ENCODE measurements at places on chromosomes 1 and 21.

DNA sequence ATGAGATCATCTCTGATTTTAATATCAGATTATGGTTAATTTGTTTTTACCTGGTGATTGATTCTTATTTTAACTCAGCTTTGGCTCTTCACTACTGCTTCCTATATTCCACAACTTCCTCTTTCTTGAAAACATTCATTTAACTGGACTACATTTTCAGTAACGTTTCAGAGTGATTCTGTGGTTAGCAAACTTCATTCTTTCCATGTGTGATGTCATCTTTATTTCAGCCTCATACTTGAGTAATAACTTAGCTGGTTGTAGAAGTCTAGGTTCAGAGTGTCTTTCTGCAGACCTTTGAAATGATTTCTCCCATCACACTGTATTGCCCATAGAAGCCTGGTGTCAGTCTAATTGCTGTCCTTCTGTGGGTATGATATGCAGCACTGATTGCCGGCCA lies 36.0 kb upstream of the SLC35F3 start:
- no peak for DNase-seq

DNA sequence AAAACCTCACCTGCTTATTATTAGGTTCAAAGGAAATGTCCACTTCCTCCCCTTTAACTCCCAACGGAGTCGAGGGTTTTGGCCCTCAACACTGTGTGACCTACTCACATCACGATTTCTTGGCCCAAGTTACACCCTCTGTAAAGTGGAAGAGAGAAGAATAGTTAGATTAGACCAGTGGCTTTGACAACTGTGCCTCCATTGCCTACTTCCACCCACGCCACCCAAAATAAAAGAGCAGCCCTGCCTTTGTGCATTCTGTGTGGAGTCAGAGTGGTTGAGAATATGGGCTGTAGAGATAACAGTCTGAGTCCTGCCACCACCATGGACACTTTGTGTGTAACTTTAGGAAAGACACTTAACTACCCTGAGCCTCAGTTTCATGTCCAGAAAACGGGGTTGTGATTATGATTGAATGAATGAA lies 4.1 kb upstream of the HDGF start:
- peak; percentile 80 for DNase-seq

DNA sequence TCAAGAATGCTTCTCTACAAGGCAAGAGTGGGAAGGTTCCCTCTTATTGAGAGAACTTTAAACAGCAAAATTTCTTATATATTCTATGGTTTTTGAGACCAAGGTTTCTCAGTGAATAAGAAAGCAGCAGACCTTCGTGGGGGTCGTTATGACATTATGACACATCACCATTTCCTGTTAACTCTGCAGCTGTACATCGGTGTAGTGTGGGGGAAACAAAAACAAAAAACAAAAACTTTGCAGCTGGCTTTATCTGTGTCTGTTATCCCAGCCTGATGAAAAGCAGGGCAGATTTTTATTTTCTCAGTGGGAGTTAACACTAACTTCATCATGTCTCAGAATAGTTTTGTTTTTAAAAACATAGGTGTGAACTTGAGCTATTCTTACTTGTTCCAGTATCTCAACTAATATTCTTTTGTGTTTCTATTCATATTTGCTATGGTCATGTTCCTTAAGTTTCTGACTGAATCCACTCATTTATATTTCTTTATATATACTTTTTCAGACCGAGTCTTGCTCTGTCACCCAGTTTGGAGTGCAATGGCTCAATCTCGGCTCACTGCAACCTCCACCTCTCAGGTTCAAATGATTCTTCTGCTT lies 2.1 kb downstream of the SDE2 start:
- DNase-seq, result no peak

GRCh38 chr1:110859062-110859461 lies 13.9 kb upstream of the CD53 start:
- DNase-seq, result no peak

DNA sequence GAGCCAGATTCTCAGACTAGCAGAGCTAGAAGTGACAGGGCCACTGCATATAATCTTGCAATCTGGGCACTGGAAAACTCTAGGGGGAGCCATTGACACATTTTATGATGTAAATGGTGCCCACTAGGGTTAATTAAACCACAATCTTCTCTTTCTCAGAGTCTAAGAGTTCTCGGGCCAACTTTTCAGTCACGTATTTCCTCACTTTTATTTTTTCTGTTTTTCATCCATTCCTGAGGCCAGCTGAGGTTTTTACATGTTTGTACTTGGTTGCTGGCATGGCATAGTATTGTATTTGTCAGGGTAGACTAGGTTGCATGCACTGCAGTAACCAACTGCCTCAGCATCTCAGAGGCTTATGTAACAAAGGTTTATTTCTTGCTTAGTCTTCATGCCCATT lies 138.2 kb downstream of the ZNF326 start:
- DNase-seq, result peak; percentile 74

- DNase-seq, result peak; percentile 46
Observed at GRCh38 chr1:27342391-27342777, 562 bp downstream of the SYTL1 start.

- DNase-seq, result no peak
Observed at GRCh38 chr1:210588946-210589345, 260.2 kb downstream of the HHAT start.

GRCh38 chr1:106555571-106555970 lies 500.9 kb upstream of the PRMT6 start:
- DNase-seq, result no peak

GRCh38 chr1:243923292-243924171 lies 73.5 kb upstream of the AKT3 start:
- DNase-seq, result no peak

- DNase-seq, result no peak
Observed at GRCh38 chr21:31293986-31294385, 50.1 kb downstream of the TIAM1 start.

DNA sequence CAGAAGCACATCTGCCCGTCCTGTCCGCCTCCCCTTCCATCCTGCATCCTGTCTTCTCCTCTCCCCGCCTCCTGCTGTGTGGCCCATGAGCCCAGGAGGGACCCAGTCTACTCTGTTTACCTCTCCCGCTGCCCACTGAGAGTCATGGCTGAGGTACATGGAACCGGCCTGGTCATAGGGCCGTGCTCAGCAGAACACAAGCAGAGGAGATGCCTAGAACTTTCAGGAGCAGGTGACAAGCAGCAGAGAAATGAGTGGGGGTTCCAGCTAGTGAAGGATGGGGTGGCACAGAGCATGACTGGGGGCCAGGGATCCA lies 70.8 kb downstream of the ATP5PO start:
- DNase-seq, result no peak

DNA sequence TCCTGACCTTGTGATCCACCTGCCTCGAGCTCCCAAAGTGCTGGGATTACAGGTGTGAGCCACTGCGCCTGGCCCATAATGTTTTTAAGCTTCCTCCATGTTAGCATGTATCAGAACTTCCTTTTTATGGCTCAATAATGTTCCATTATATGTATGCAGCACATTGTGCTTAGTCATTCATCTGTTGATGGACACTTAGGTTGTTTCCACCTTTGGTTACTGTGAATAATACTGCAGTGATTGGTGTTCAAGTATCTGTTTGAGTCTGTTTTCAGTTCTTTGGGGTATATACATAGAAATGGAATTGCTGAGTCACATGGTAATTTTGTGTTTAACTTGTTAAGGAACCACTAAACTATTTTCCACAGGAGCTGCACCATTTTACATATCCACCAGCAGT lies 17.7 kb downstream of the CMPK1 start:
- DNase-seq, result peak; percentile 25

DNA sequence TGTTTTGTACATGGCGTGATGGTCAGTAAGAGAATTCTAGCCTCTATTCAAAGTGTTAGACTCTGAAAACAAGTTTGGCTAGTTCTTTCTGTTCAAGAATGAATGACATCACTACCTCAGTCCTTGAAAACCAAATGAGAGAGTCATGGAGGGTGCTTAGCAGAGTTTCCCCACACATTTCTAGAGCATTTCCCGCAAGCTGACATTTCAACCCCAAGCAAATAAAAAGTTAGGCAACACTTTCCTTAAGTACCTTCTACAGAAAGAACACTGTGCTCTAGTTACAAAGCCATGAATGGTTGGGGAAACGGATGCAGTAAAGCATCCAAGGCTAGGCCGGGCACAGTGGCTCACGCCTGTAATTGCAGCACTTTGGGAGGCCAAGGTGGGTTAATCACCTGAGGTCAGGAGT lies 47.9 kb upstream of the SLC44A3 start:
- no peak for DNase-seq

DNA sequence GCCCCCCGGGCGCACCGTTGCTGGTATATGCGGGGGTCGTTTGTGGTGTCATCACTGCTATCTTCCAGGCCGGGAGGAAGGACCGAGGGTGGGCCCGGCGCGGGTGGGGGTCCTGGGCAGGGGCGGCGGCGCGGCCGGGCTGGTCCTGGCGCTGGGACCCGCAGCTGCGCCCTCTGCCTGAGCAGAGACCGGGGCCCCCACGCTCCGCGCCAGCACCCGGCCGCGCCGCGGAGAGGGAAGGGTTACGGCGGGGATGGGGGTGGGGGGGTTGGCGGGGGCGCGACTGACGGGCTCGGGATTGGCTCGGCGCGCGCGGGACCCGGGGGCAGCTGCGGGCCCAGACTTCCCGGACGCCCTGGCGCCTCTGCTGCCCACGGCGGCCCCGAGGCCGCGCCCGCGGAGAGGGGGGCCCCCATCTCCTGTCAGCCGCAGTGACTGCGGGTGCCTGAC lies 13.8 kb upstream of the SAMD11 start:
- DNase-seq, result peak; percentile 0

- no peak for DNase-seq
Observed at GRCh38 chr1:58620259-58620658, 43.2 kb upstream of the TACSTD2 start.

GRCh38 chr1:181583598-181583997 lies 100.3 kb downstream of the CACNA1E start:
- DNase-seq, result no peak

DNA sequence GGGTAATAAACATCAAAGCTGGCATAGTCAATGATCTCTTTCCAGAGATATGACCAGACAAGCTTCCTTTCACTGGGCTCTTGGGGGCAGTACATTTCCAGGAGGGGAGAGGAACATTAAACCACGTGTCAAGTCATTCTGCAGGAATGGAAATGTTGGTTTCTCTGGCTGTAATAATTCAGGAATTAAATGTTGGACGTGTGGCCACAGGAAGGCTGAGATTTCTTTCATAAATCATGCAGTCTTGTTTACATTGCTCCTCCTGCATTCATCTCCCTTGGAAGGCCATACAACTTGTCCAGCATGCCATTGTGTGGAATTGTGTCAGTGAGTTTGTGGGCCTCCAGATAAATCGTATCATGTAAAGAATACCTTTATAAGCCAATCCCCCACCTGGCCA lies 259.2 kb downstream of the ADGRL2 start:
- no peak for DNase-seq

DNA sequence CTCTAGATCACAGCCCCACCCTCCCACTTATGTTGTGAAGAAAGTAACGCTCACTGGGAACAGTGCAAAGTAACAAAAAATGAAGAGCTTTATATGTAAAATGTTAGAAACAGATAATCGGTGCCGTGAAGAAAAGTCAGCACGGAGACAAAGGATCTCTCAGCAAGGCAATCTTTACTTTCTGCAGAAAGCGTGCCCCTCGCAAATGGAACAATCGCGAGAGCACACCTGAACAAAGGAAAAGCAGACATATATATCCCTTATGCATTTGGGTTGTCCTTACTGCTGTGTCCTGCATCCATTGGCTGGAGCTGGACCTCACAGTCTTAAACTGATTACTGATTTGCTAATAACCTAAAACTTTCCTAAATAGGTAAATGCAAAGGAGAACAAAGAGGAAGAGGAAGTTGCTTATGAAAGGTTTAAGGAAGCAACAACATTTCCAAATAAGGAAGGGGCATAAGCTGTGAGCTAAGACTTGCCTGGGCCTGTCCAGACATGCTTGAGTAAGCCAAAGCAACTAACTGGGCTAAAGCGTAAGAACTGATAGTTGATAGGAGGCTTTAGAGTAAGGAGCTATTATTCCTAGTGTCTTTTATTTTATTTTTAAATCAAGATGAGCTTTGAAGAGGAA lies 89.7 kb downstream of the GTF2B start:
- DNase-seq, result peak; percentile 19

DNA sequence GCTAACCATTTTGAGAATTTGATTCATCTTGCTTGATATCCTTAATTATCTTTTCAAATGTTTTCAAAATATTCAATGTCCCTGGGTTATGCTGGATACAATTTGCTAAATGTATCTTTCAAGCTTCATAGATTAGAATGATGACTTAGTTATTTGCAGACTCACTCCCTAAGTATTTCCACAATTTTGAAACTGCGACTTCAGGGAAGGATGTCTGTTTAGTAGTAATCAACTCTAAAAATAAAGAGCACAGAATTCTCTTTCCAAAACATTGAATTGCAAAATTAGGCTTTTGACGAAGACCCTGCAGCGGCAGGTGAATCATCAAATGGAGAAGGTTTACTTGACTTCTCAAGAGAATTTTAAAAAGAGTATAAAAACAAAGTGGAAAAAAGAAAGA lies 14.2 kb downstream of the RGS1 start:
- DNase-seq, result no peak

- DNase-seq, result no peak
Observed at GRCh38 chr1:231731268-231731667, 104.7 kb downstream of the DISC1 start.

- DNase-seq, result no peak
Observed at GRCh38 chr1:4710592-4711415, 56.4 kb downstream of the AJAP1 start.

DNA sequence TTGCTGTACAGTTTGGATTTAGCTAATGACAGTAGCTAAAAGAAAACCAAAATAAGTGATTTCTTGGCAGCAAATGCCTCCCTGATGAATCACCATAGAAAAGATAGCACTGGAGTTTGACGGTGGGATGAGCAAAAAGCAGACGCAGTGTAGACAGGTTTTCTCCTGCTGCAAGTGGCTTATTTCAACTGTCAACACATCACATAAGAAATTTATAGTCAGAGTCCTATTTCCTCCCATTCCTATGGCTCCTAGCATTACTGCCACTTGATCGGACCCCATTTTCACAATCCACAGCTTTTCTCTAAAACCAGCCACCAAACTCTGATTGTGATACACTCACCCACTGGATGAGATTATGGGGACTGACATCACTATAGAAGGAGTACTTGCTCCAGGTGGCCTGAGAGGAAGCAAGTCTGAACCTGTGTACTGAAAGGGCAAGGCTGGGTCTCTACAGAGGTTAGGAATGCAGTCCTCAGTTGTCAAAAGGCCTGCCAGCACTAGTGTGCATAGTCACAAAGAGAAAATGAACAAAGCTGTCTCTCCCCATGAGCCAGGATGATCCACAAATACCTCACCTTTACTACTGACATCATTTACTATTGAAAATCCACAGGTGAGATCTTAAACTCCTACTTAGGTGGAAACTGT lies 359.8 kb downstream of the LTN1 start:
- peak; percentile 21 for DNase-seq
